ENCODE measurements at places on chromosomes 5 and 9. TPM values are rescaled to one million over a fixed set of nuclear protein-coding genes. Genes with fewer than 3 reads are reported as not detected.

DNA sequence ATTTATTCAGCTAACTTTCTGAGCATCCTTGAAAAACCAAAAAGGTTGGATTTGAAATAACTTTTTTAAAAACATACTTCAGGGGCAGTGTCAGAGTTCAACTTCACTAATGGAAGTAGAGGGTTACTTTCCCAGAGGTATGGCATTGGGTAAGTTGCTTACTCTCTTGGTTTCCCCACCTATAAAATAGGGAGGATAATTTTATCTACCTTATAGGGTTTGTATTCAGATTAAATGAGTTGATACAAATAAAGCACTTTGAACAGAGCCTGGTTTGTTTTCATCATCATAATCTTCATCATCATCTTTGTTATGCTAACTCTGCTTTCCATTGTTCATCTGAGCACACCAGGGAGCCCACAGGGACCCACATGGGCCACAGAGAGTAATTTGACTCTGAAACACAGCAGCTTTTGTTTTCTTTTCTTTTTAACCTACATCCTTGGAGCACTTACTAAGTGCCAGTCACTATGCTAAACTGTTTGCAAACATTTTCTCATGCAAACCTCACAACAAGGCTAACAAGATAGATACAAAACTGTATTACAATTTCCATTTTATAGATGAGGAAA is 179.1 kb upstream of the SLC24A2 start:
- H3K27ac ChIP-seq: no peak overlapping the region
- peaks cover 10% of the 10 kb centered on the region for H3K4me1 ChIP-seq
- H3K4me3 ChIP-seq: no peak overlapping the region
- H3K27me3 ChIP-seq: no peaks in the 10 kb centered on the region
- H3K36me3 ChIP-seq: no peaks in the 10 kb centered on the region

Gene CDH6
- total RNA-seq: 0.83 TPM

DNA sequence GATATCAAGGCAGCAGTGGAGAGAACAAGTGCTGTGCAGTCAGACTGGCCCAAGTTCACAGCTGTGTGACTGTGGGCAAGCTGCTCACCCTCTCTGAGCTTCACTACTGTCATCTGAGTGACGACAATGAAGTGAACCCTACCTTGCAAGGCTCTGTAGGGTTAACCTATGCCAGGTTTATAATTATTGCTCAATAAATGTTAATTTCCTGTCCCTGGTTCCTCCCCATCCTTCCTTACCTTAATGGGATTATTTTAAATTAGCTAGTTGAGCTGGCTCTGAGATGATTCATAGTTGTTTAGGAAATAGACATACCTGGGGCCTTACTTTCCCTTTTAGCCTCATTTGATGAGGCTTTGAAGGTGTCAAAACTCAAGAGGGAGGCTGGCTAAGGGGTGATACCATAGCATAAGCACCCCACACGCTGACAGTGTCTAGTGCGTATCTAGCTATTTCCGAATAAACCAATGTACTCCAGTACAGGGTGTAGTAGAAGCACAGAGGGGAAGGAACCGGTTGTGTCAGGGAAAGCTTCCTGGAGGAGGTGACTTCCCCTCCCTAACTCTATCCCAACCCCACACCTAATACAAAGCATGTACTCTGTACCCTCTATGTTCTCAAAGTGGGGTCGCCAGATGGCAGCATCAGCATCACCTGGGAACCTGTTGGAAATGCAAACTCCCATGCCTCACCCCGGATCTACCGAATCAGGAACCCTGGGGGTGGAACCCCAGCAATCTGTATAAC is 63.3 kb upstream of the SLC25A51 start:
- H3K4me1 ChIP-seq: peaks cover 34% of the 10 kb centered on the region
- H3K36me3 ChIP-seq: no peaks in the 10 kb centered on the region
- no peak for DNase-seq

Gene TMEM8B
- total RNA-seq: 10.0 TPM

Gene SLC34A1
- not detected for total RNA-seq

DNA sequence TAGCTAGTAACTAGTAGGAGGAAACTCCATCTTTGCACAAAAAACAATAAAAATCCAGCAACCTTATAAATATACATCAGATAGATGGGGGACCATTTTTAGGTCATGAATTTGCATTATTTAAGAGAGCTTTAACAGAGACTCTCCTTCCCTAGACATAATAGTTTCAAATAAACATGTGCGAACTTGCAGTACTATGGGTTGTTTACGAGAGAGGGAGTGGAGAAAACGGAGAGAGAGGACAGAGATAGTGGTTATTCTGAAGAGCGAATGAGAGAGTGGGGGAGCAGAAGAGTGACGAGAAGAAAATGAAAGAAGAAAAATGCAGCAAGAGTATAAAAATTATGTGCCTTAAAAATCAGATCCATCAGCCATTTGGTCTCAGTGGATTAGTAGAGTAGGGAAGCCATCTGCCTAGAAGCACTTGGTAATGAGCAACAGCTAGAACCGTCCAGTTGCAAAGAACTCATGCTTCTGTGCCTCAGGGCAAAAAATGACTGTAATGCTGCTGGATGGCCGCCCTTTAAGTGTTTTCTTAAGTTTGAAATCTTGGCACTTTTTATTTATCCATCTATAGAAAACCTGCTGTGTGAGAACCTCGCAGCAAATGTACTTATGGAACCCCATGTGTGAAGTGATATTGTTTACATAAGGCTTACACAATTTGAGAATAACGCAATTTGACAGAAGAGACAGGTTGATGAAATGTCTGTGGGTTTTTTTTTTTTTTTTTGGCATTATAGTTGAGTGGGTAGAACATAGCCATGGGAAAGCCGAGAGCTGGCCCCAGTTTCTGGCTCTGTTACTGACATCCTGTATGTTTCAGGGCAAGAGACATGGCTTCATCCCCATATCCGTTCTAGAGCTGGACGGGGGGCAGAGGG is 95.6 kb upstream of the ZNF608 start:
- H3K4me1 ChIP-seq: no peaks in the 10 kb centered on the region
- no peaks in the 10 kb centered on the region for H3K27me3 ChIP-seq
- H3K36me3 ChIP-seq: no peaks in the 10 kb centered on the region

Gene NPR3
- total RNA-seq: 2.1 TPM

GRCh38 chr9:82968816-82969215 is 94.1 kb downstream of the RASEF start:
- H3K27me3 ChIP-seq: no peaks in the 10 kb centered on the region
- DNase-seq: no peak
- no peak overlapping the region for H3K4me3 ChIP-seq
- no peak overlapping the region for H3K27ac ChIP-seq
- H3K36me3 ChIP-seq: no peaks in the 10 kb centered on the region

Gene MZB1
- not detected for total RNA-seq

DNA sequence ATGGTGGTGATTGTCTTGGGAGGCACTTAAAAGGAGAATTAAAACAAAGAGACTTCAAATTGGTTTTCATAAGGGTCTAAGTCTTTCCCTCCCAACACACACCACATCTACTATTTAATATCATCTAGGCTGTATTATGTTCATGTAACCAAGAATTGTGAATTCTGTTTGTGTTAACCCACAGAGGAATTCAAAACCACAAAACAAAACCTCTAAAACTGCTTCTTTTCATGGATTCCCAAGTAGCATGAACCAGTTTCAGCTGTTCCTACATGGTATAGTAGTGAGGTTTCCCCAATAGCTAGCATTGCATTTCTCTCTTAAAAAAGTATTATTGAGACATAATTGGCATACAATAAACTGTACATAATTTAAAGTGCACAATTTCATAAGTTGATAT is 283.8 kb downstream of the CD180 start:
- no peak for DNase-seq
- no peaks in the 10 kb centered on the region for H3K27me3 ChIP-seq
- H3K4me1 ChIP-seq: no peaks in the 10 kb centered on the region
- H3K36me3 ChIP-seq: no peaks in the 10 kb centered on the region
- no peak overlapping the region for H3K4me3 ChIP-seq

DNA sequence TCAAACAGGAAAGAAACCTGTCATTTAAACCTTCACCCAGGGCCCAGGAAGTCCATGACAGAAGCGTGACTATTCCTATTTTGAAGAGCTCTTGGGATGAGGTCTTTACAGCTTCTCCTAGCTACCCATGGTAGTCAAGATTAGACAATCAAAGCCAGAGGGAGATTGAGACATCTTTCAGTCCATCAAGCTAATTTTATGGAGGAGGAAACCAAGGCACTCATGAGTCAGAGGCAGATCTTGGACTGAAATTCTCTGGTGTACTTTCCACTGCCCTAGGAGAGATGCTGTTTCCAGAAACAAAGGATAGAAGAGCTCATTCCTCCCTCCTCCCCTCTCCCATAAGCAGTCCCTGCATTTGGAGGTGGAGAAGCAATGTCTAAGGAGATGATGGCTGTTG is 9.2 kb downstream of the TNFSF8 start:
- H3K27me3 ChIP-seq: no peaks in the 10 kb centered on the region
- no peak overlapping the region for H3K27ac ChIP-seq
- H3K4me1 ChIP-seq: no peaks in the 10 kb centered on the region
- DNase-seq: no peak
- no peaks in the 10 kb centered on the region for H3K36me3 ChIP-seq
